ENCODE measurements at places on chromosomes 3 and 15. TPM values are rescaled to one million over a fixed set of nuclear protein-coding genes. Genes with fewer than 3 reads are reported as not detected.

DNA sequence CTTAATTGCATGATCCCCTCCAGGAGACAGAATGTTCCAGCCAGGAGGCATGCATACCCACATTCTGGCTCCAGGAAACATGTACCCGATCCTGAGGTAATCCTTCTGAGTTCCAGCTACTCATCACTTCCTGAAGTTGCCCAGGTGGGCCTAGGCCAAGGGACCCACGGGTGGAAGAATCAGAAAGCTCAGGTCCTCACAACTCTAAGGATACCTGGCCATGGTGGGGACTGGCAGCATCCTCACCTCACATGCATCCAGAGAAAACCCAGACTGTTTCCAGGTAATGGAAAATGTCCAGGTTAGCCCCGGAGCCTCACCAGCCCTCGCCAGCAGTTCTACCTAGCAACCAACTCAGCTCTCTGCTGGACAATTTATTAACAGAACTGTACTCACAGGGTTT is 78.2 kb downstream of the DAPK2 start:
- no peak overlapping the region for H3K4me3 ChIP-seq
- H3K36me3 ChIP-seq: no peaks in the 10 kb centered on the region
- no peak overlapping the region for H3K27ac ChIP-seq
- no peak for DNase-seq

DNA sequence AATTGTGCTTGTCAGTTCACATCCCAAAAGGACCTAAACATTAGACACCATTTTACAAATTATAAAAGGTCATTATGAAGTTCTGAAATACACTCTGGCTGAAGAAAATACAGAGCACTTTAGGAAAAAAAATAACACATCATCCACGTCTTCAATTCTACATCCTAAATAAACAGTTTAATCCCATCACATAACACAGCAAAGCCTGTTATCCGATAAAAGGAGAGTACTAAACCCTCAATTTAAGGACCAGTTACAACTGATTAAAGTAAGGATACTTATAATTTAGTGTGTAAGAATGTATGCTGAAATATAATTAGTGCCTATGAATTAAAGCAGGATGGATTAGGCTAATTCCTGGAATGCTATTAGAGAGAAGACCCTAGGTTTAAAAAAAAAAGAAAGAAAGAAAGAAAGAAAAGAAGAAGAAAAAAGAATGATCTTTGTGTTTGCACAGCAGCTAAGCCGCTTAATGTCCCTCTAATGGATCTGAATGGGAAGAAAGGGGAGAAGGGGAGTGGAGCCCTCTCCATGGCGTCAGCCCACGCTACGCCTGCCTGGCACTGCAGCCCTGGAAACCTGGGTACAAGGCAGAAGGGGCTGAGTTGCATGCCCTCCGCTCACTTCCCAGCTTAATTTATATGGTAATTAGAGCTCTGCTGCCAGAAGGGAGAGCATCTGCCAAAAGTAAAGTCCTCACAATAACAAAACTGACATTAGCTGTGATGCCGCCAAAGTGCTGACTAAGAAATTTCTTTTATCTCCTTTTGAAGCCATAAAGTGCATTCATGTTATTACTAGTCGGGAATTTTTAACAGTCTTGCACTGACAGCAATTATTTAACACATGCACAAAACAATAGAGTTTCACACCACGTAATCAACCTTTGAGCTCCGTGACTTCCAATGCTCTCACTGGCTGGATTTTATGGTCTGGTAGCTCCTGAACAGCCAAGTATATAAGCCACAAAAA is 90.0 kb downstream of the FSIP1 start:
- DNase-seq: no peak
- H3K36me3 ChIP-seq: no peaks in the 10 kb centered on the region
- no peaks in the 10 kb centered on the region for H3K27me3 ChIP-seq
- no peak overlapping the region for H3K27ac ChIP-seq
- no peak overlapping the region for H3K4me3 ChIP-seq
- no peaks in the 10 kb centered on the region for H3K4me1 ChIP-seq

The ZNF770 gene
- 34.9 TPM for total RNA-seq

DNA sequence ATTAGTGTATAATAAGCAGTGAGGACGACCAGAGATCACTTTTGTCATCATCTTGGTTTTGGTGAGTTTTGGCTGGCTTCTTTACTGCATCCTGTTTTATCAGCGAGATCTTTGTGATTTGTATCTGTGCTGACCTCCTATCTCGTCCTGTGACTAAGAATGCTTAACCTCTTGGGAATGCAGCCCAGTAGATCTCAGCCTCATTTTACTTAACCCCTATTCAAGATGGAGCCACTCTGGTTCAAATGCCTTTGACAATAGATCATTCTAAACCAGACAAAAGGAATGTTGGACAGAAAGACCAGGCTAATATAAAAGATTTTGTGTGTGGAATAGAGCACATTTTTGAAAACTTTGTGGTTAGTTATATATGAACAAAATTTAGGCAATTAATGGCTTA is 618.5 kb upstream of the BCHE start:
- no peak overlapping the region for H3K27ac ChIP-seq
- H3K4me3 ChIP-seq: no peak overlapping the region
- DNase-seq: no peak
- no peaks in the 10 kb centered on the region for H3K4me1 ChIP-seq
- no peaks in the 10 kb centered on the region for H3K27me3 ChIP-seq
- H3K36me3 ChIP-seq: no peaks in the 10 kb centered on the region

The NPHP3 gene
- 11.6 TPM for total RNA-seq

The PLSCR4 gene
- 48.7 TPM for total RNA-seq

- H3K27me3 ChIP-seq: no peaks in the 10 kb centered on the region
- no peak overlapping the region for H3K4me3 ChIP-seq
- H3K4me1 ChIP-seq: no peaks in the 10 kb centered on the region
- no peak overlapping the region for H3K27ac ChIP-seq
- no peak for DNase-seq
Measured at GRCh38 chr3:191649626-191650025, 188.7 kb downstream of the PYDC2 start.

The GPR27 gene
- 0.52 TPM for total RNA-seq

The CLSTN2 gene
- total RNA-seq: 3.4 TPM

The RNF7 gene
- total RNA-seq: 103 TPM

DNA sequence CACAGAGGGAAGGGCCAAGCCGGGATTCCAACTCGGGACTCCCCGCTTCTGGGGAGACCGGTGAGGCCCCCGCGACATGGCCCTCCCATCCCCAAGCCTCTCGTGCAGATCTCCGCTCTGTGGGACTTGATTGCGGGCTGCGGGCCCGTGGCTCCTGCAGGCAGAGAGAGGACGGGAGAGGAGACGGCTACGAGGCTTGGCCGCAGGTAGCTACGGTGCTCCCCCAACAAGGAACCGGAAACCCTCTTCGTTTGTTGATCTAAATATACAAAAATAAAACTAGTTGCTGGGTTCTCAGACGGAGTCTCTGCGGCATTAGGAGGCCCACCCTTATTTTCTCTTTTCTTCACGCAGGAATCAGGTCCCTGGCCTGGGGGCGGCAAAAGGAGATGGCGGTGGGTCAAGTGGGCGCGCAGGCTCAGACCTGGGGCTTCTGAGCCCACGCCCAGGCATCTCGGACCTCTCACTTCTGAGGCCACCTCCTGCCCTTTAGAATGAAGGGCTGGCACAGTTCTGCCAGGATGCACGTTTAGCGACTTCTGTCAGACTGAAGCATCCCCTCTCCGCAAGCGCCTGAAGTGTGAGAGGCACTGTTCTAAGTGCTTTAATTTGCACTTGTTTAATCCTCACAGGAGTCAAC is 10.9 kb downstream of the GNB5 start:
- no peaks in the 10 kb centered on the region for H3K36me3 ChIP-seq
- no peaks in the 10 kb centered on the region for H3K27me3 ChIP-seq
- peaks cover 15% of the 10 kb centered on the region for H3K4me1 ChIP-seq
- H3K4me3 ChIP-seq: peak overlapping the region; percentile 18
- peak overlapping the region; percentile 63 for H3K27ac ChIP-seq

The GMPS gene
- 24.9 TPM for total RNA-seq

DNA sequence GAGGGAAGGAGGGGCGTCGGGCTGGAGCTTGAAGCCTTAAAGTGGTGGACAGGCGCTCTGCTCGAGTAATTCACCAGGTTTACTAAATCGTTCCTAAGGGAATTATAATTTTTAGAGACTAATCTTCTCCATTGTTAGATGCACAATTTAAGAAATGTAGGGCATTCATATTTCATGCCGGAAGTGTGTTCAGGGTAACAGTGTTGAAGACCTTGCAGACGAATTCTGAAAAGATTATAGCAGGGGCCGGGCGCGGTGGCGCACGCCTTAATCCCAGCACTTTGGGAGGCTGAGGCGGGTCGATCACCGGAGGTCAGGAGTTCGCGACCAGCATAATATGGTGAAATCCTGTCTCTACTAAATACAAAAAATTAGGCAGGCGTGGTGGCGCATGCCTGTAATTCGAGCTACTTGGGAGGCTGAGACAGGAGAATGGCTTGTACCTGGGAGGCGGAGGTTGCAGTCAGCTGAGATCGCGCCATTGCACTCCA is 365 bp upstream of the GTF2A2 start:
- peak; percentile 14 for DNase-seq
- no peaks in the 10 kb centered on the region for H3K27me3 ChIP-seq
- peaks cover 9% of the 10 kb centered on the region for H3K4me1 ChIP-seq
- H3K4me3 ChIP-seq: no peak overlapping the region
- peaks cover 21% of the 10 kb centered on the region for H3K36me3 ChIP-seq

GRCh38 chr3:122403489-122403888 is 12.4 kb downstream of the WDR5B start:
- no peaks in the 10 kb centered on the region for H3K27me3 ChIP-seq
- no peak overlapping the region for H3K4me3 ChIP-seq
- peaks cover 57% of the 10 kb centered on the region for H3K36me3 ChIP-seq
- no peak for DNase-seq
- H3K27ac ChIP-seq: no peak overlapping the region
- H3K4me1 ChIP-seq: no peaks in the 10 kb centered on the region

The HYAL1 gene
- 50.5 TPM for total RNA-seq

The OSBPL10 gene
- total RNA-seq: 9.2 TPM

DNA sequence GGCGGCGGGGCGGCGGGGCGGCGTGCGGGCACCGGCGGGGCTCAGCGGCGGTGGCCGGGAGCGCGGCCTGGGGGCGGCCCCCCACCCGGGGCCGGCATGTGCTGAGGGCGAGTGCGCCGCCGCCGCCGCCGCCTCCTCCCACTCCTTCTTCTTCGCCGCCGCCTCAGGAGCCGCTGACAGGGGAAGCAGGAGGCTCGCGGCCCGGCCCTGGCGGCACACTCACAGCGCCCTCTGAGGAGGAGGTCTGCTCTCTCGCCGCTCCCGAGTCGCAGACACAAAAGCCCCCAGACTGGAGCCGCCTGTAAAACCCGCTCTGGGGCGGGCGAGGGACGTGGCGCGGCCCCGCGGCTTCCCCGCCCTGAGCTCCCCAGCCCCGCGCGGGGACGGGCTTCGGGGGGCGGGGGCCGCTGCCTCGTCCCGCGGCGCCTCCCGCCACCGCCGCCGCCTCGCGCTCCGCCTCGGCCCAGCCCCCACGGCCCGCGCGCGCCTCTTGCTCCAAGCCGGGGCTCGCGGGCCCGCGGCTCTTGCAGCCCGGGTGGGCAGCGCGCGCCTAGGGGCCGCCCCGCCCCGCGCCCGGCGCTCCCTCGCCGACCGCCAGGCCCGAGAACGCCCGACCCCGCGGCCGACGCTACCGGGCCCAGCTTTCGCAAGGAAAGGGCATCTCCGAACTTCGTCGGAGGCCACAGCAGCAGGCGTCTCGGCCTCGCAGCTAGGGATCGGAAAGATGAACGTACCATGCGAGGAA is at the start of gene PYGO1:
TSS of gene PYGO1 (minus strand) at position 276 of the 745 bp plus-strand sequence. CDS start 462 bp downstream, outside the sequence.
- peak; percentile 56 for DNase-seq
- H3K4me3 ChIP-seq: peak within 1 kb of the TSS; percentile 86
- no peaks in the 10 kb centered on the region for H3K36me3 ChIP-seq
- peaks cover 12% of the 10 kb centered on the region for H3K4me1 ChIP-seq
- H3K27me3 ChIP-seq: no peaks in the 10 kb centered on the region

- no peak overlapping the region for H3K27ac ChIP-seq
- no peaks in the 10 kb centered on the region for H3K36me3 ChIP-seq
- DNase-seq: no peak
- H3K4me3 ChIP-seq: no peak overlapping the region
- no peaks in the 10 kb centered on the region for H3K27me3 ChIP-seq
Measured at GRCh38 chr3:71061037-71061436, 522.5 kb downstream of the FOXP1 start.

GRCh38 chr3:143234526-143234925 is 115.0 kb downstream of the CHST2 start:
- no peaks in the 10 kb centered on the region for H3K4me1 ChIP-seq
- no peaks in the 10 kb centered on the region for H3K27me3 ChIP-seq
- no peaks in the 10 kb centered on the region for H3K36me3 ChIP-seq
- no peak overlapping the region for H3K4me3 ChIP-seq
- no peak overlapping the region for H3K27ac ChIP-seq

- peaks cover 13% of the 10 kb centered on the region for H3K4me1 ChIP-seq
- H3K4me3 ChIP-seq: no peak overlapping the region
- no peaks in the 10 kb centered on the region for H3K36me3 ChIP-seq
- no peak overlapping the region for H3K27ac ChIP-seq
- DNase-seq: no peak
Measured at GRCh38 chr3:123404391-123404790, 44.5 kb downstream of the ADCY5 start.

DNA sequence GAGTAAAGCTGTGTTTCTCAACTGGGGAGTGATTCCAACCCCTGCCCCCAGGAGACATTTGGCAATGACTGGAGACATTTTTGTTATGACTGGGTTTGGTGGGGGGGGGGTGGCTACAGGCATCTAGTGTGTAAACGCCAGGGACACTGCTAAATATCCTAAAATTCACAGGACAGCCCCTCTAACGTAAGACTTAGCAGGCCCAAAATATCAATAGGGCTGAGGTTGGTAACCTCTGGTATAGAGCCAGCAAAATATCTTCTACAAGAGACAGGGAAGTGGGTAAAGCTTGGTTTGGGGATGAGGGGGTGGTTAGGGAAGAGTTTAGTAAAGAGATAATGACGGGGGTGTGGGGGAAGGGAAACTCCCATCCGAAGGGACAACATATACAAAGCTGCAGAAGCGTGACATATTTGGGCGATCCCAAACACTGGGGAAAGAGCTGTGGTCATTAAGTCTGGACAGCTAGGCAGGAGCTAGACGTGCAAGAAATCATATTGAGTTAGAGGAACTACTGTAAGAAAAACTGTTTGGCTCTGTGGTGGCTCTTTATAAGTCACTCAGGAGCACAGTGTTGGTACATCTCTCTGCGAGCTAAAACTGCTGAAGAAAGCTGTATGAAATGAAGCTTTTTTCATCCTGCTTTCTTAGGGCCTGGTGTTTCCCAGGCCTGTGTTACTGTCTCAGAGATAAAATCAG is 697 bp upstream of the TRIM69 start:
- DNase-seq: peak; percentile 44
- H3K4me3 ChIP-seq: no peak overlapping the region
- peak overlapping the region; percentile 31 for H3K27ac ChIP-seq
- no peaks in the 10 kb centered on the region for H3K36me3 ChIP-seq
- H3K27me3 ChIP-seq: no peaks in the 10 kb centered on the region

DNA sequence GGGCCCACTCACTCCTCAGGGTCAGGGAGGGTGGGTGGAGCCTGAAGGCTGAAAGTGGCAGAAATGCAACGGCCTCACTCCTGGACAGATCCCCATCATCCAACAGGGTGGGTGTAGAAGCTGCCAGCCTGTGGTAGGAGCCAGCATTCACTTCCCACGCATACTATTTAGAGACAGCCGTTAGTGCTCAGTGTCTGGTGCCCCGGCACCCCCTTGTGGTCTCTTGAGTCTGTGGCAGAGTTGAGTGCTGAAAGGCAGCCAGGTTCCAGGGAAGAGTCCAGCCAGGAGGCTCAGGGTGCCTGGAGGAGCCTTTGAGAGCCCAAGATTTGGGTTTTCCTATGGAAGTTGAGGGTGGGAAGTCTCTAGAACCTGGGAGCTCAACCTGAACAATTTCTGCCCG is 2.1 kb upstream of the GNAT1 start:
- DNase-seq: peak; percentile 76
- H3K4me3 ChIP-seq: no peak overlapping the region
- peaks cover 15% of the 10 kb centered on the region for H3K27me3 ChIP-seq
- H3K4me1 ChIP-seq: no peaks in the 10 kb centered on the region
- H3K27ac ChIP-seq: no peak overlapping the region

The RHOV gene
- not detected for total RNA-seq

The MCF2L2 gene
- total RNA-seq: 20.7 TPM

The LRRC34 gene
- 2.2 TPM for total RNA-seq

All from adrenal gland (tissue), 19 donors.